ENCODE measurements at places on chromosomes 2 and 18.

DNA sequence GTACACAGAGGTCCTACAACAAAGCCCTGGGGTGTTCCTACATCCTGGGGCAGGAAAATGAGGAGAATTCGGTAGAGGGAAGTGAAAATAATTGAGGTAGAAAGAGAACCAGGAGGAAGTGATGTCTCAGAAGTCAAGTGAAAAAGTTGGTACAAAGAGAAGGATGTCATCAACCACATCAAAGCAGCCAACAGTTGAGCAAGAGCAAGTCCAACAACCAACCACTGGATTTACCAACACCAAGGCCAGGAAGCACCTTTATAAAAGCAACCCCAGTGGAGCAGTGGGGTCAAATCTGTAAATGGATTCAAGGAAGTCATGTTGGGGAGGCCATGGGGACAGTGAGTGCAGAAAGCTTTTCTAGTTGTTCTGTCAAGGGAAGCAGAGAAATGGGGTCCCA lies 360.4 kb downstream of the ZNF516 start:
- DNase-seq: no peak

DNA sequence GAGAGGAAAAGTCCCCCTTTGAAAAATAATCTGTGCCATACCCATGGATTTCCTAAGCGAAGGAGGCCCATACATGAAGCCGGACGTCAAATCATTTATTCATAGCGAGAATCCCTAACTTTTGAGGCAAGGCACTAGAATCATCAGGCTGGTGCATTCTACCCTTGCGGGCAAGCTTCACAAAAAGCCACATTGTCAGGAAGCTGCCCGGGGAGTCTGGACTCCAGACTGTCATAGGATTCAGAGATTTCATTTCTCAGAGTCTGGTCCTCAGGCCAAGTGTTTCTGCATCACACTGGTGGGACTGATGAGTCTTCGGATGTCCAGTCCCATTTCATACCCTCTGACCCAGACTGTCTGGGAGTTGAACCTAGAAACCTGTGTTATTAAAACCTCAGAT lies 8.9 kb downstream of the SLC9A4 start:
- no peak for DNase-seq

DNA sequence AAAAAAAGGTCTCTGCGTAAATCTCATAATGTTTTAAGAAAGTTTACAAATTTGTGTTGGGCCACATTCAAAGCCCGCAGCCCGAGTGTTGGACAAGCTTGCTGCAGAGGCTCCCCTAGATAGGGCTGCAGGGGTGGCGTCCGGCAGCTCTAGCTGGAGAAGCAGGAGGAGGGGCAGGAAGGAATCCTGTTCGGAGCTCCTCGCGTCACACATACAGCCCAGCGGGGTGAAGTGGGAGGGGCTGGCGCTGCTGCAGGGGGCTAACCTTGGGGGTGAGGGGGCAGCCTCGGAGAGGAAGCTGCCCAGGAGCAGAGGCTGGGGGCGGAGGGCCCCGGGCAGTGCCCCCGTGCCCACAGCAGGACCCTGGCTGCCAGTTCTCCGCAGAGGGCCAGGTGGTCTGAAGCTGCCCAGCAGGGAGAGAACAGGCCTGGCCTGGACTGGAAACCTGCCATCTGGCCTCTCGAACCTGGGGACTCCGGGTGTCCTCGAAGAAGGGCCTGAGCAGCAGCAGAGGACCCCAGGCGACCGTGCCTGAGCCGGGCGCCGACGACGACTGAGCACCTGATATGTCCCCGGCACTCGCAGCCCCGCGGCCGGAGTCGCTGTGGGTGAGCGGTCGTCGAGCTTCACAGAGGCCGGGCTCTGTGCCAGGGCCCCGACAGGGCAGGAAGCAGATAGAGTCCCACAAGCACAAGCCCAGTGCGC lies 2.6 kb upstream of the GPR35 start:
- no peak for DNase-seq

- no peak for DNase-seq
These were observed 23.7 kb downstream of the INPP1 start for GRCh38 chr2:190367091-190367490.

DNA sequence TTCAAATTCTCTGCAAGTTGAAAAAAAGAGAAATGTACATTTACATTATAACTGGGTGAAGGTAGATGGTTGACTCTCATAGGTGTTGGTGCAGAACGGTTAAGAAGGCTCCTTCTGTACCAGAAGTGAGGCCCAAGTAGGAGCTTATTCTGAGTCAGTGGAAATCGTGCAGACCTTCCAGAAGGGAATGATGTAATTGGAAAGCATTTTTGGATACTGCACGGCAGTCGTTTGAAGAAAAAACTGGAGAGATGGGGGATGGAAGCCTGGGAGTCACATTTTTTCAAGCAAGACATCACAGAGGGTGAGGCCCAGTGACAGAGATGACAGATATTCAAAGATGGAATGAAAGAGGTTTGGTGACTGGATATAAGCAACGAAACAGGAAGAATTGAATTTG lies 39.4 kb downstream of the HRH4 start:
- no peak for DNase-seq

- no peak for DNase-seq
These were observed 111.5 kb downstream of the MCFD2 start for GRCh38 chr2:46803911-46804670.

DNA sequence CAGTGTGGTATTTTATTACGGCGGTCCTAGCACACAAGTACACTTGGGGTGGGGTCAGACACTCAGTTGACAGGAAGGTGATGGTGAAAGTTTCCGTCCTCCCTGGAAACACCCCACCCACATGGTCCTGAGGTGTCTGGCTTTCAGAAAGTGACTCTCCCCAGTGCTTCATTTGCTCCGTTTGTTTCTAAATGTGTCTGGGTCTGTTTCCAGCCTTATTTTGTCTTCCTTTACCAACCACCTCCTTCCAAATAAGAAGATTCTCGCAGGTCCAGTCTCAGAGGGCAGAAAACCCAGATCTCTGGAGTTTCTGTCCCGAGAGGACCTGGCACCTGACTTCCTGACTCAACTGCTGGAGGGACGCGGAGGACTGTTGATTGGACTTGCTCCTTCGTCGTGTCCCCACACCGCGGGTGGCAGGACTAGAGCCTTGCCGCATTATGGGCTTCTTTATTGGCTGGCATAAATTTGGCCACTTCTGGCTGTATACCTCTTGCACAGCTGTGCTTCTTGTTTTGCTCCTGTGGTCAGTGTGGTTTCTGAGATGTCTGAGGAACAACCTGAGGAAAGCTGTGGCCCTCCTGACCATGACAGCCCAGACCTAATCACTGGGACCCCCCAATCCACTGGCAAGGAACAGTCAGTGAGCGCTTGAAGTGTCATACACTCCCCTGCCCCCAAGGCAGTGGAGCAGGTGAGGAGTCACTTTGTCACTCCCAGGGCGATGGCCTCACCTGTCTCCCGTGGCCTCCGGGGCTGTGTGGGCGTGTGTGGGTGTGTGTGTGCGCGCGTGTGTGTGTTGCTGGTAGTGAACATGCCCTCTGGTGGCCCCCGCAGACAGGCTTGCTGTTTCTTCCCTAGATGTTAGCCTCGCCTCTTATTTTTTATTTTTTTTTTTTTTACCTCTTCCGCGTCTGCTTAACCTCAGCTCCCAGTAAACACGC lies 45.6 kb downstream of the MEX3C start:
- DNase-seq: no peak

GRCh38 chr18:21389903-21390302 lies 147.9 kb downstream of the GREB1L start:
- DNase-seq: no peak

DNA sequence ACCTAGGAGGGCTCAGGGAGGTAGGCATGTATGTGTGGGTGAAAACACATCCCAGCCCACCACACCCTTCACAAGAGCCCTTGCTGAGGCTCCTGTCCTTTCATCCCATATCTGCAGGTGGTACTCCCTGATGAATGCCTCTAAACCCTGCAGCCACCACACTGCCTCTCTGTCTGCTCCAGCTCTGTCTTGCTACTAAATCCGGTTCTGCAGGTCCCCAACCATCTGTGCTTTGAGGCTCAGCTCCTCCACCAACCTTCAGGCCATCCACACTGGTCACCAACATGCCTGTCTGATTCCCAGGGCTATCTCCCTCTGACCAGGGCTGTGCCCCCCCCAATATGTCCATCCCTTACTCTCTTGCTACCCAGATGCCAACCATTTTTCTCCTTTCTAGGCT lies 92.7 kb downstream of the BIN1 start:
- no peak for DNase-seq

DNA sequence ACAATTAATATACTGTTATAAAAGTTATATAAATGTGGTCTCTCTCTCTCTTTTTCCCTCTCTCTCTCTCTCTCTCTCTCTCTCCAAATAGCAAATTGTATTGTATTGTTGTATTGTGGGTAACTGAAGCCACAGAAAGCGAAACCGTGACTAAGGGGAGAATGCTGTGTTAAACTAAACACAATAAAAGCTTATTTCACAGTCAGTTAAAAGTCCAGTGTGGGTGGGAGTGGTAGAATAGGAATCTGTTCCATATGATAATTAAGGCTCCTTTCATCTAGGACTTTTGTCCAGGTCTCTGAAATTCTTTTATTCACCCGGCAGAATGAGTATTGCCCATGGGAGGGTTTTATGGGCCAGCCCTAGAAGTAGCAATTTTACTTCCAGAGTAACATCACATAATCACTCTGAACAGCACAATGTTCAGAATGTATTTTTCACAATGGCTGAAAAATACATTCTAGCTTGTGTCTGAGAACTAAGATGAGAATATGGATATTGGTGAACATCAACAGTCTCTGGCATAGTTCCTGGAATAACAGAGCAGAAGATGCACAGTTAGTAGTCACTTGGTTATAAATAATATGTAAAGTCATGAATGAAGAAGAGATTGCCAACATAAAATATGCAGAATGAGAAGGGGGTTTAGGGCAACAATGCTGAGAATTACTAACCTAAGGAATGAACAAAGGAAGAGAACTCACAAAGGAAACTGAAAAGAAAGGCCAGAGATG lies 399.1 kb downstream of the PLCL1 start:
- DNase-seq: no peak

DNA sequence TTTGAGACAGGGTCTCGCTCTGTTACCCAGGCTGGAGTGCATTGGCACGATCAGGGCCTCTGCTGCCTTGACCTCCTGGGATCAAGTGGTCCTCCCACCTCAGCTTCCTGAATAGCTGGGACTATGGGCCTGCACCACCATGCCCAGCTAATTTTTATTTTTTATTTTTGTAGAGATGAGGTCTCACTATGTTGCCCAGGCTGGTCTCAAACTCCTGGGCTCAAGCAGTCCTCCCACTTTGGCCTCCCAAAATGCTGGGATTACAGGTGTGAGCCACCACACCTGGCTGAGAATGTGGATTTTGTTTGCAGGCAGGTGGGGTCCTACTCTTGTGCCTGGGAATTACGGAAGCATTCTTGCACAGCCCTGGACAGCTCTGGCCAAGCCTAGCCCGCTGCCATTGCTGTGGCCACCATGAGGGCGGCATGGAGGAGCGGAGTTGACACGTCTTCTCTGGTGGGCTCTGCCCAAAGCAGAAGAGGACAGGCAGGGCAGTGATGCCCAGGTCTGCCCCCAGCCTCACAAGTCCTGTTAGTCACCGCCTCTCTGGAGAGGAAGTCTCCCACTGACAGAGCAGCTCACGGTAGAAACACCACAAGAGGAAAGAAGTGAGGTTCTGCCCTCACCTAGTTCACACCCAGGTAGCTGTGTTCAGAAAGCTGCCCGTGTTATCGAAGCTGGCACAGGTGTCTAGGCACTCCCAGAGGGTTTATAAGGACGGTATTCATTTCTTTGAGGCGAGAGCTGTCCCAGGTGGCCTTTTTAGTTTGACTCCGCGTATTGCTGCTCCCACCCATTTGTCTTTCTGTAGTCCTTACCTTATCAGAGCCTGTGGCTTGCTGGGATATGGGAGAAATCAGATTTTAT lies 46.2 kb downstream of the ARMC9 start:
- DNase-seq: no peak

- no peak for DNase-seq
These were observed 42.5 kb downstream of the PPM1B start for GRCh38 chr2:44211183-44211582.

GRCh38 chr2:75844651-75845050 lies 133.9 kb upstream of the GCFC2 start:
- DNase-seq: no peak

DNA sequence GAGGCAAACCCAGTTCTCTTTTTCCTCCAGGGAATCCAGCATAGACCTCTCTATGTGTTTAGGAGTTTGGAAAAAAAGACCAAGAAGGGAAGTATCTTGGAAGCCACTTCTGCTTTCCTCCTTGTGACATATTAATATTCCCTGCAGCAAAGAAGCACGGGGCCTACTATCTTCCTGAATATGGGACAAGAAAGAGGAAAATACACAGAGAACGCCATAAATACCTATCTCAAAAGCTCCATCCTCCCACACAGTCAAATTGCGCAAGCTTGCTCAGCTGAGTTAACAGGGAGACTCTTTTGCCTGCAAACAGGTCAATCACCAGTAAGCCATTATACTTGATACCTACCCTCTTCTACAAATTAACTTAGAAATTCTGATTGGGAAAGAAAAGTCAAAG lies 16.7 kb upstream of the RAPH1 start:
- no peak for DNase-seq

GRCh38 chr2:231662811-231663457 lies 45.4 kb upstream of the PTMA start:
- DNase-seq: no peak

DNA sequence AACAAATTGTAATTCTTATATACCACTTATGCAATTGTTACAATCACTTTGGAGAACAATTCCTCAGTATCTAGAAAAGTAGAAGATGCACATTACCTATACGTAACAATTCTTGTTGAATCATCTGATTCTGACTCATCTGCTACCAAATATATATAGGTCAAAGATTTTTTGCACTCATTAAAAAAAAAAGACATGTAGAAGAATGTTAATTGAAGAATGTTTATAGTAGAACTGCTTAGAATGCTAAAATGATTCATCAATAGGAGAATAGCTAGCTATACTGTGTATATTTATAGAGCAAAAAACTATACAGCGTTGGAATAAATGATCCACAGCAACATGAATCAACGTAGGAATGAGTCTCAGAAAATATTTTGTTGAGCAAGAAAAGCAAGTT lies 29.5 kb upstream of the STAT1 start:
- DNase-seq: no peak
